Foreskin fibroblast (primary cell): ENCODE measurements at places on chromosomes 4 and X.

DNA sequence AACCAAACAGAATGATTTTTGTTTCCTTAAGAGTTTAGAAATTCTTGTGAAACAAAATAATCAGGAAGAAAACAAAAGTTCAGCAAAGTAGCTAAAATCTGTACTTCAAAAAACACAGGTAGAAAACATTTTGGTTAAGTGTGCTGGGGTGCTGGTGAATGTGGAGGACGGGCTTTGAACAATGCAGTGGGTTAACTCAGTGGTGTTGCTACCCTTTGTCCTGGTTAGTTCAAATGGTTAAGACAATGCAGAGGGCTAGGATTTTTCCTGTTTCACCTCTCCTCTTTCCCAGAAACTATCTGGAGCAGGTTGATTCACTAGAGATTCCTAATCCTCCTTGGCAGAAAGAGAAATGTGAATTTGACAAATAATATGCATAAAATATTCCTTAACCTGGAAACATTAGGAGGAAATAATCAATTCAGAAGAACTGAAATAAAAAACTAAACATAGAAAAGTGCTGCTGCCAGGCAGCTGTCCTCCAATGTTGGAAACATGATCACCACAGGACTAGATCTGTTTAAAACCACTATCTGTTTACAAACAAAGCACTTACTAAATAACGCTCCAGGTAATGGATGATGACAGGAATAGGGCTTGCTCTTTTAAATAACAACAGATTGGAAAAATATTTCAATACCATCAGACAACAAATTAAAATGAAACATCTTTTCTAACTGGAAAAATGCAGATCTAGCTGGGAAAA lies 148.9 kb downstream of the MAML3 start:
- DNase-seq: no peak

DNA sequence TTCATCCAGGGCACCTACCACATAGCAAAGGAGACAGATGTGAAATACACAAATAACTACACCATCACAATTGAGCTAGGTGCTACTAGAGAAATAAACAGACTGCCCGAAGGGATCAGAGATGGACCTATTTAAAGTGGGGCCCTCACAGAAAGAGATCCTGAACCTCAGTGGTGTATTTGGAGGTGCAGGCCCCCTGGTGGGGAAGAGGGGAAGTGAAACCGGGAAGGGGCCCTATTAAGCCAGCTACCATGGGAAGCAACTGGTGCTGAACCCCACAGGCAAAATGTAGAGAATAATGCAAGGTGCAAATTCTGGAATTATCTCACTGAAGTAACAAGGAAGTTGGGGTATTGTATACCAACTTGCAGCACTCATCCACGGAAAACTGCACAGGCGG lies 78.6 kb upstream of the FAM9A start:
- no peak for DNase-seq

DNA sequence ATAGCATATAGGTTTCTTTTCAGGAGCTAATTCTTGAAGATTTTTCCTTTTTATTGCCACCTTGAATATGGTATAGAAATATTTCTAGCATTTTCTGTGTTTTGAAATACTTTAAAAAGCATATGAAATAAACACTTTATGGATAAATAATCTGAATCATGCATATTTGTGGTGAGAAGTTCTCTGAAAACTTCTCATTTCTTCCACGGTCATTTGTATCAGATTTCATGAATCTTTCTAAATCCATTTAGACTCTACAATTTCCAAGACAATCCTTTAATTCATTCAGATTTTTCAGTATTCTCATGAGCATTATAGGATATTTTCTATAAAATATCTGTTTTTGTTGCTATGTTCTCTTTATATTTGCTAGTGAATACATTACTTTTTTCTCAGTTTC lies 16.2 kb upstream of the CA5B start:
- no peak for DNase-seq

GRCh38 chr4:90171491-90171890 lies 44.3 kb downstream of the CCSER1 start:
- no peak for DNase-seq

- DNase-seq: peak; percentile 62
These were observed 884 bp downstream of the RELL1 start for GRCh38 chr4:37685161-37685822.

DNA sequence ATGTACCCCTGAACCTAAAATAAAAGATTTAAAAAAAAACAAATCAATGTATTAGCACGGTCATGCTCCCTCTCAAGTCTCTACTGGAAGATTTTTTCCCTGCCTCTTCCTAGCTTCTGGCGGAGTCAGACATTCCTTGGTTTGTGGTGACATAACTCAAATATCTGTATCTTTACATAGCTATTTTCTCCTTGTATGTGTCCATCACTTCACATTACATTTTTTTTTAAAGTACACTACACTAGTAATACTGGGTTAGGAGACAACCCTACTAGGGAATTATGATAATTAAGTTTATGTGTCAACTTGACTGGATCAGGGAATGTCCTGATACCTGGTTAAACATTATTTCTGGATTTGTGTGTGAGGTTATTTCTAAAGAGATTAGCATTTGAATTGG lies 1197.9 kb downstream of the TECRL start:
- no peak for DNase-seq

- peak; percentile 80 for DNase-seq
These were observed at the start of gene HHIP for GRCh38 chr4:144645631-144646522. TSS of gene HHIP (plus strand) at chr4:144646156. CDS start at chr4:144646676, 520 bp downstream.

DNA sequence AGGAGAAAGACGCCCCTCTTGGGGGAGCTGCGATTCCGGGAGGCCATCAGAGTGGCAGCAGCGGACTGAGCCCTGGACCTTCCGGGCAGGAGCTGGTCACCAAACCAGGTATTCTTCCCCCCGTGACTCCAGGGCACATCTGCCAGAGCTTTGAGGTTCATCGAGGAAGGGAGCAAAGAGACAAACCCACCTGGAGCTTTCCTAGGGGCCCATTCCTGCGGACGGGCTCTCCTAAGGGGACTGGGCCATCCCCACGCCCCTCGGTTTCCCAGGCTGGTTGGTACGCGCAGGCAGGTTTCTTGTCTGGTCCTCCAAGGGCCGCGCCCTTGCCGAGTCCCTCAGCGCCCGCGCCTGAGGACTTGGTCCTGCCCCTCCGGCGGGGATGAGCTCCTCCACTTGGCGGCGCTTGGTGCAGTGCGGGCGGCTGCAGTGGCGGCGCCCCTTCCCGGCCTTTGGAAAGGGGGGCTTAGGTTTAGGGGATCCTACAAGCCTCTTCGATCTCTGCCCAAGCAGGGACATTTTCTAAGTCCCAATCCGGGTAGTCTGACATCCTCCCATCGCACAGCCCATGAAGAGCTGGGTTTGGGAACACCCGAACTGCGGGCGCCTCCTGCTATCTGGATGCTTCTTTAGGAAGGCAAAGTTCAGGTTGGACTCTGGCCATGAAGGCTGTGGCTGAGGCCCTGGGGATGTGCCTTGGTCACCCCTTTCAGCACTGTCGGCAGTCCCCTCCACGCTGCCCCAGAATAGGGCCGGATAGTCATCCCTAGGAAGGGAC lies 538 bp downstream of the STBD1 start:
- DNase-seq: peak; percentile 49

- no peak for DNase-seq
These were observed 173.2 kb downstream of the PDGFC start for GRCh38 chr4:156798438-156798837.

- DNase-seq: no peak
These were observed 475.5 kb upstream of the FGF16 start for GRCh38 chrX:76971393-76972376.

- no peak for DNase-seq
These were observed 31.4 kb downstream of the OTOP1 start for GRCh38 chr4:4195354-4195753.

DNA sequence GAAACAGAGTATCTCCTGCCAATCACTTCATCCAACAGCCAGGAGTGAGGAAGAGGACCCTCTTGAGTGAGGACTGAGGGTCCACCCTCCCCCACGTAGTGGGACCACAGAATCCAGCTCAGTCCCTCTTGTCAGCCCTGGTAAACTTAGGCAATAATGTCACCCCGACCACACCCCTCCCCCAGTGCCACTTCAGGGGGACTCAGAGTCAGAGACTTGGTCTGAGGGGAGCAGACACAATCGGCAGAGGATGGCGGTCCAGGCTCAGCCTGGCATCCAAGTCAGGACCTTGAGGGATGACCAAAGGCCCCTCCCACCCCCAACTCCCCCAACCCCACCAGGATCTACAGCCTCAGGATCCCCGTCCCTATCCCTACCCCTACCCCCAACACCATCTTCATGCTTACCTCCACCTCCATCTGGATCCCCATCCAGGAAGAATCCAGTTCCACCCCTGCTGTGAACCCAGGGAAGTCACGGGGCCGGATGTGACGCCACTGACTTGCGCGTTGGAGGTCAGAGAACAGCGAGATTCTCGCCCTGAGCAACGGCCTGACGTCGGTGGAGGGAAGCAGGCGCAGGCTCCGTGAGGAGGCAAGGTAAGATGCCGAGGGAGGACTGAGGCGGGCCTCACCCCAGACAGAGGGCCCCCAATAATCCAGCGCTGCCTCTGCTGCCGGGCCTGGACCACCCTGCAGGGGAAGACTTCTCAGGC lies at the start of the genes CSAG1 and MAGEA12:
Gene CSAG1, minus strand, starts transcription at position 461 of the 715 bp plus-strand sequence. CDS start 1,261 bp downstream, outside the sequence.
Gene MAGEA12, plus strand, starts transcription at position 497 of the 715 bp plus-strand sequence. CDS start 2,405 bp downstream, outside the sequence.
- DNase-seq: no peak

- no peak for DNase-seq
These were observed 74.5 kb upstream of the PLS3 start for GRCh38 chrX:115486510-115486909.

DNA sequence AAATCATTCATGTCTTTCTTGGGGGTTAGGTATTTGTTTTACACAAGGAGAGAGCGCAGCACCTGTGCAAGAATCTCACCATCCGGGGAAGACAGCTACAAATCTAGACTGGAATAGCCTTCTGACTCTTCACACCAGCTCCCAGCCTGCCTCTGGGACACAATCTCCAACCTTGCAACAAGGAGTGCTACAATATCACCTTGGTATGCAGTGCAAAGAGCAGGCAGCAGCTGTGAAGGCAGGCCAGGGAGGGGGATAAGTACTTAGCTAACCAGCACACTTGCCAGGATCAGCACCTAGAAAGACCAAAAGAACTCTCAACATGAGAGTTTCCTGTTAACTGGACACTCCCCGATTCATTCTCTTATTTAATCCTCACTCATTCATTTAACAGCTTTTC lies 235.3 kb downstream of the AR start:
- no peak for DNase-seq
